Stimulated activated CD4-positive, alpha-beta T cell treated with anti-CD3 and anti-CD28 coated beads, Interleukin-12 subunit alpha, Interleukin-12 subunit beta, amount 100 ng/mL, for 48 hours (primary cell): ENCODE measurements at places on chromosomes 5 and 9.

DNA sequence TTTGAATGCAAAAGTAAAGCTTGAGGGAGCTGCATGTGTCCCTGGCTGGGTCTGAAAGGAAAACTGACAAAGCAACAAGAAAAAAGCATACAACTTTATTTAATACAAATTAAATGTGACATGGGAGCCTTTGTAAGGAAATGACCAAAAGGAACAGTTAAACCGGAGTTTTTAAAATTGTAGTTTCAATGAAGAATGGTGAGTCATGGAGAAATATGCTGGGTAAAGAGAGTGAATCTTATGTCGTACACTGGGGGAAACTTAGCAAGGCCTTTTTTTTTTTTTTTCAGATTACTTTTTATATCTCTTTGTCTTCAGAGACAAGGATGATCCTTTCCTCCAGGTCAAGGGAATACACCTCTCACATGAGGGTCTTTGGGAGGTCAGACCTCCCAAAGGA lies 50.1 kb upstream of the FBXL17 start:
- DNase-seq, result no peak

- no peak for DNase-seq
These were observed 49.1 kb downstream of the SUSD1 start for GRCh38 chr9:112125951-112126388.

- no peak for DNase-seq
These were observed 156.1 kb downstream of the FGF1 start for GRCh38 chr5:142529626-142530278.

GRCh38 chr5:74310997-74311930 lies 329.3 kb downstream of the ENC1 start:
- no peak for DNase-seq

GRCh38 chr9:20805766-20806165 lies 121.7 kb downstream of the FOCAD start:
- DNase-seq, result no peak

DNA sequence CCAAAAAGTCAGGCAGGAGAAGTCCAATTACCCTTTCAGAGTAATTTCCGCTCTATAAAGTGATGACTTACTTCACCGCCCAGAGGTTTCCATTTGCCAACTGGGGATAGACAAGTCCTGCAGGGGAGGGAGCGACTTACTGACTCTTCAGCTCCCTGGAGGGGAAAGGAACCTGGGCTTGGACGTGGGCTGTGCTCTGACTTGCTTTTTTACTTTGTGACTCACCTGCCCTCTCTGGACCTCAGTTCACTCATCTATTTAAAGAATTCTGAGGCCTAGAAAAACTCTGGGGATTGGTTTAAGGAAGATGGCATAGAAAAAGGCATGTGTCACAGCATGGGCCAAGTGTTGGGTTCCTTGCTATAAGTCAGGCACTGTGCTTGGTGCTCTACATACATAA lies 180.4 kb upstream of the TRIM32 start:
- no peak for DNase-seq

DNA sequence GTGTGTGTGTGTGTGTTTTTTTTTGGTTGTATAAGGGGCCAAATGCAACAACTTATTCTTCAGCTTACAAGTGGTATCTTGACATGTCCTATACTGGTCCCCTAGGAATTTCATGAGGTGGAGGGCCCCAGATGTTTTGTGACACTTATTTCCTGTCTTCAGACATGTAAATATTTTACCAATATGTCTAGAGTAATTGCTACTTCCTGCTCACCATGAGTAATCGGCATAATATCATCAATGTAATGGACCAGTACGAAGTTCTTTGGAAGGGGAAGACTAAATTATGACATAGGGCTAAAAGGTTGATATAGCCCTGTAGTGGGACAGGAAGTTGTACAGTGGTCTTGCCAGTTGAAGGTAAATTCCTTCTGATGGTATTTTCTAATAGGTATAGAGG lies 3.7 kb upstream of the OTULIN start:
- DNase-seq, result no peak

GRCh38 chr5:91266184-91266705 lies 116.9 kb downstream of the ARRDC3 start:
- no peak for DNase-seq

- DNase-seq, result no peak
These were observed 2125.4 kb upstream of the WWC1 start for GRCh38 chr5:166166071-166166470.

- DNase-seq, result no peak
These were observed 71.1 kb upstream of the HSPB3 start for GRCh38 chr5:54384356-54384933.

GRCh38 chr9:8143677-8144076 lies 344.1 kb upstream of the DMAC1 start:
- DNase-seq, result no peak

DNA sequence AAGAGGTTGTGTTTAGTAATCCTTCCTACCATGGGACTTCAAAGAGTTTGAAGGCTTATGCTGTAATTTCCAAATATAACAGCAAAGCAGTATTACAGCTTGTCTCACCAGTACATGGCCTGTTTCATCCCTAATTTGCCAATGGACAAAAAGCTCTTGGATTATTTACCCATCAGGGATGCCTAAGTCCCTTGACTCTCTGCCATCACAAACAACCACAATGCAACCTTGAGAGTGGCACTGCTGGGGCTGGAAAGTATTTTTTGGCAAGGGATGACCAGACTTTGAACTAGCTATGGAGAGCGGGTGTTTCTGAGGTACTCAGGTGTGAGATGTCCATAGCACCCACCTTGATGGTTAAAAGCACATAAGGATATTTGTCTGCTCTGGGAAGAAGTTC lies 9.1 kb downstream of the MAMDC2 start:
- DNase-seq, result no peak

DNA sequence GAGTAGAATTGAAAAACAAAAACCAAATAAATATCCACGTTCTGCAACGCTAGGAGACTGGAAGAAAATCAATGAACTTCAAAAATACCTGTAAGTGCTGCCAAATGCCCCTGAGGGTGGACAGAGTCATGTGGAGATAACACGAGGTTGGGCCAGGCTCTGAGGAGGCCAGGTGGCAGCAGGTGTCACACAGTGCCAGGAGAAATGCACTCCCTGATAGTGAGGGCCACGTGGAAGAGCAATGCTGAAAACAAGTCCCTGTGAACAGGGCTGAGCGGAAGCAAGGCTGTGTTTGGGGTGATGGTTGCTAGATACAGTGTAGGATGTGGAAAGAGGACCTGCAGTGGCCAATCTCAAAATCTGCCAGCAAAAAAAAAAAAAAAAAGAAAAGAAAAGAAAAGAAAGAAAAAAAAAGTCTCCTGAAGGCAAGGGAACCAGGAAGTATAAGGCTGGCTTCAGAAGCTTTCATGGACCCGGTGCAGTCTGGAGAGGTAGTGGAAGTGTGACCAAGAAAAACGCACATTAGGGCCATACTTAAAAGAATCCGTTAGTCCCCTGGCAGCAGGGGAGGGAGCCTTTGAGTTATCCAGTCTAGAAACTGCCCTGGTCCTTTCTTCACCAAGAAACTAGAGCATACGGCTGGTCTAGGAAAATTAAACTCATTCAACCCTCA lies 16.8 kb downstream of the C1QTNF3 start:
- no peak for DNase-seq

DNA sequence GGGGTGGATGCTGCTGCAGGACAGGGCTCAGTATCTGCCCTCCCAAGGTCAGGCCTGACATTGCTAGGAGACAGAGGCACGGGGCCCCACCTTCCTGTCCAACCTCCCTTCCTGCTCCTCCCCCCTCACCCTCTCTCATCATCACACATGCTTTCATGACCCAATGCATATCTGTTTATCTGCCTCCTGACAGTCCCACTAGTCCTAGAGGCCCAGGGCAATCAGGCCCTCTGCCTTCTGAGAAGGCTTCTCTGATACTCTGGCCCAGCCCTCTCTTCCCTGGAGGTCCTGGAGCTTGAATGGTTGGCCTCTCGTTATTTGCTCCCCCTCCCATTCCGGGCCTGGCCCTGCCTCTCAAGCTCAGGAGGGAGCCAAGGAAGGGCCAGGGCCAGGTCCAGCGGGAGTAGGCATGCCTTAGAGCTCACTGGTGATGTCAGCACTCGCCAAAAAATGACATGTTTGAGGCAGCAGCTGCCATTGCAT lies 90.6 kb upstream of the SAP30L start:
- DNase-seq, result no peak

DNA sequence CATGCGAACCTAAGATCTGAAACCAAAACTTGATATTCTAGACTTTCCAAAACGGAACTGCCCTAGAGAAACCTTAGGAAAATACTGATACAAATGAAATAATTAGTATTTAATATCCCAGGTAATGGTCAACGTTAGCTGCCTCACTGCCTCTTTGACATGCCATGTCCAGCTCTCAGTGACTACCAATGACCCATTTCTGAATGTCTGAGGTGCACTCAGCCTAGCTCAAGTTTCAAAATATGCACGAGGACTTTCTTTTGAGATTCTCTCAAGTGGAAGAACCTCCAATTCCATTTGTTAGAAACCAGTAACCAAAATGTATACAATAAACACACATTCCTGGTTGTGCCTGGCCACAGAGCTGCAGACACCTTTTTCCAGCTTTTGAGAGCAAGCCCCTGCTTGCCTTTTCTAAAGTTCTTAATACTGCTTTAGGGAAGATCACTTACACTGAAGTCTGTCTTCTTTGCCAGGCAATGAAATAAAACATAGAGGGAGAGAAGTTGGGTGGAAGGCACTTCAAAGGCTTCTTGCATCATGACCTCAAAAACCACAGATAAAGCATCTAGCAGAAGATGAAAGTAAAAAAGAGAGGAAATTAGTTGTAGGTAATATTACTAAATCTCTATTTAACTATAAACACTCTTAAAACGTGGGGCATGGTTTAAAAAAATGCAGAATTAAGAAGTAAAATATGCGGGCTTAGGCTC lies 87.9 kb downstream of the MRPS27 start:
- DNase-seq, result no peak

GRCh38 chr5:2762744-2763532 lies 11.5 kb upstream of the IRX2 start:
- DNase-seq, result no peak

DNA sequence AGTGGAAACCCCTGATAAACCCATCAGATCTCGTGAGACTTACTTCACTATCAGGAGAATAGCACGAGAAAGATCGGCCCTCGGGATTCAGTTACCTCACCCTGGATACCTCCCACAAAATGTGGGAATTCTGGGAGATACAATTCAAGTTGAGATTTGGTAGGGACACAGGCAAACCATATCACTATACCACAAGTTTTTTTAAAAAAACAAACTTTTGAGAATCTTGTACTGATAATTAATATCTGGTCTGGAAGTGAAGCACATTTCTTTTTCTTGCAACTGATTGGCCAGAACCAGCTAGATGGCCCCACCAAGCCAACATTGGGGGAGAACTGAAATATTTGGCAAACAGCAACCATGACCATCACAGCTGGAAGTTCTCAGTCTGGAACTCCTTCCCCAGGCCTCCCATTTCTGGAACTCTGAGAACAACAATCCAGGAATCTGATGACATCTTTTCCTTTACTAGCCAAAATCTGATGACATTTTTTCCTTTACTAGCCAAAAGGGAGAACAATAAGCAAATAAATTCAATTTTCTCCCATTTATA lies 51.8 kb upstream of the CDKN2B start:
- no peak for DNase-seq

- DNase-seq, result no peak
These were observed 19.6 kb upstream of the ARL15 start for GRCh38 chr5:54329731-54330709.
